ENCODE measurements at places on chromosomes 5 and 9.
A peak's percentile ranks its signal among the peaks of the same experiment; 100 is the strongest.

GRCh38 chr9:135811801-135812200 lies 95.5 kb downstream of the CAMSAP1 start:
- DNase-seq: no peak

DNA sequence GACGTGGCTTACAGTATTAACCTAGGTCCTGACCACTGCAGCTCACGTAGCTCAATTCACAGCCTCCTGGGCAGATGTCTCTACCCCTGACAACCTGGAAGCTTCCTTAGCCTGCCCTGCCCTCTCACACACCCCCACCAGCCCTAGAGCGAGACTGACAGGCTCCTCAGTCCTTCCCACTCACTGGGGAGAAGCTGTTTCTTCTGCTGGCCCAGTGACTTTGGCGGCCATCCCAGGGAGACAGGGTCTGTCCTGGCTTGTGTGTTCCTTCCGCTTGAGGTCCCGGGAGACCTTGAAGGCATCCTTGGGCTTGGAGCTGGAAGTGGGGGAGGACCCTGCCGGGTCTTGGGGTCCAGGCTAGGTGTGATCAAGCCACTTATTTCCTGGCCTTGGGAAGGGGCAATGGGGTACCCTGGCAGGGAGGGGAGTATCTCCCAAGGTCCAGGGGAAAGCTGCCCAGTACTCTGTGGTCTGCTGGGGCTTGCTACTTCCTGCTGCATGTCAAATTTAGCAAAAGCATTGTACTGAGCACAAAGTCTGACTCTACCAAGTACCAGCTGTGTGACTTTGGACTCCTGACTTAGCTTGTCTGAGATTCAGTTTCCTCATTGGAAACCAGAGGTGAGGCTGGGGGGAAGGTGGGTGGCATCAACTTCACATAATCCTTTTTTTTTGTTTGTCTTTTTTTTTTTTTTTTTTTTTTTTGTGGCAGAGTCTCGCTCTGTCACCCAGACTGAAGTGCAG lies 1.9 kb downstream of the MIGA2 start:
- no peak for DNase-seq

GRCh38 chr5:134139891-134140469 lies 25.5 kb downstream of the TCF7 start:
- DNase-seq: no peak

DNA sequence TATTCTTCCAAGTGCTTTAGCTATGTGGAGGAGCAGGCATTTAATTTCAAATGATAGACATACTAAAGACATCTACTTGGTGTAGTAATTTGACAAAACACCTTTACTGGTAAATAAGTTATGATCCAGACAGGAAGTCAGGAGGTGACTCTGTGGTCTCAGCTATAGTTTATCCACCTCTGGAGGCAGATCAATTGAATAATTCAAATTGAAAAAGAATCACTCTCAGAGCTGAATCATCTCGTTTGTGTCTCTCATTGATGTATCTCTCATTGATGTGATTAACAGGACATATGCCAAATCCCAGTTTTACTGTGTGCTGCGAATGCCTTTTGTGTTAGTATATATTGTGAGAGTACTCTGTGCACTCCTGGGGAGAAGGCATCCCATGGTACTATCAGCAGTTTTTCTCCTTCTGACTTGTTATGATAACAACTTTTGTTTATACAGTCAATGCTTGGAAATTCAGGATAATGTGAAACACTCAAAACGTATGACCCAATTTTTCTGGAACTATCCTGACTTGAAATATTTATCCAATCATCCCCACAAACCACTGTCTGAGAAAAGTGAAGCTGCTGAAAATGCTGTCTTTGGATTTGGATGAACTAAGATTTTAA lies 48.5 kb upstream of the DAB2 start:
- no peak for DNase-seq

GRCh38 chr9:138080979-138081378 lies 203.4 kb downstream of the CACNA1B start:
- no peak for DNase-seq

GRCh38 chr9:98117984-98118639 lies 910 bp downstream of the TRIM14 start:
- DNase-seq: peak; percentile 66

DNA sequence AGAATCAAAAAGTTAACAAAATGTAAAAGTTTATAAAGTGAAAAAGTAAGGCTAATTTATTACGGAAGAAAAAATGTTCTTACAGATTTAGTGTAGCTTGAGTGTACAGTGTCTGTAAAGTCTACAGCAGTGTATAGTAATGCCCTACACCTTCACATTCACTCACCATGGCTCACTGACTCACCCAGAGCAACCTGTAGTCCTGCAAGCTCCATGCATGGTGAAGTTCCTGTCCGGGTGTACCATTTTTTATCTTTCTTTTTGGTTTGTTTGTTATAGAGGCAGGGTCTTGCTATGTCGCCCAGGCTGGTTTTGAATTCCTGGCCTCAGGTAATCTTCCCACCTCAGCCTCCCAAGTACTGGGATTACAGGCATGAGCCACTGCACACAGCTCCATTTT lies 93.6 kb downstream of the MED27 start:
- DNase-seq: no peak

DNA sequence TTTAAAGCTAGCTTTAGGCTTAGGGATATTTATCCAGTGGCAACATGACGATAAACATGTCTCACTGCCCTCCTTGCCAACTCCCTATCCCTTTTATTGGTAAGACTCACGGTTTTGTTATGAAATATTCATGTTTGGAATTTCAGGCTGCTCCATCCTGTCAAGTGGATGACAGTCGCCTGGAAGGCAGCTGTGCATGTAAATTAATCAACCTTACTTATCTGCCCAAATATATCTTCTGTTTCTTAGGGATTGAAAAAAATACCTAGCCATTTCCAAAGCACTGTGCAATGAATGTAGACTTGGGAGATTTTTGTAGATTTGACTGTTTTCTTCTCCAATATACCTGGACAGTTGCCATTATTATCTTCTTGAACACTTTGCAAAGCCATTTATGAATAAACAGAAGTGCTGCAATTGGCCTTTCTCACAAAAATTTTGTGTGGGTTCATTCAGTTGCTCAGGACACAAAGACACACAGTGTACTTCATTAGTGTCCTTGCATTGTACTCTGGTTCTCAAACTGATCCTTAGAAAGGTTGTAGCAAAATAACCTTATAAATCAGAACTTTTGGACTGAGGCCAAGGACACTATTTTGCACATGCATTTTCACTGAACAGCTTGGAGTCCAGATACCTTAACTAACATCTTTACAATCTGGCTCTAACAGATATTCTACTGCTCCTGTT lies 889.4 kb upstream of the SEMA6A start:
- DNase-seq: no peak

- DNase-seq: no peak
Observed at GRCh38 chr5:53545744-53546143, 14.7 kb upstream of the NDUFS4 start.

- DNase-seq: no peak
Observed at GRCh38 chr9:87573841-87574342, 76.2 kb downstream of the DAPK1 start.

DNA sequence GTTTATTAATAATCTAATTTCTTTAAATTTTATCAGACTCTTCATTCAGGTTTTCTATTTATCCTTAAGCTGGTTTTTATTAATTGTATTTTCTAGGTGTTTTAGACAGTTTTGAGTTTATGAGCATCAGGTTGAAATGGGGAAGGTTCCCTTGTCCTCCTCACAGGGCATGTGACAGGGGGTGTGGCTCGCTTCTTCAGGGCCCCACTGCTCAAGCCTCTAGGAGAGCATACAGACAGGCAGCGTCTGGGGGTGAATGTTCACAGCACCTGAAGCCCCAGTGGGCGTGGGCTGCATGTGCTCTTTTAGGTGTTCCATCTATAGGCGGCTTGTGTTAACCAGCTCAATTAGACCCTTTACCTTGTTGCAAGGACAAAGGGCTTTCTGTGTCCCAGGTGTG lies 78.2 kb upstream of the RUFY1 start:
- DNase-seq: no peak

DNA sequence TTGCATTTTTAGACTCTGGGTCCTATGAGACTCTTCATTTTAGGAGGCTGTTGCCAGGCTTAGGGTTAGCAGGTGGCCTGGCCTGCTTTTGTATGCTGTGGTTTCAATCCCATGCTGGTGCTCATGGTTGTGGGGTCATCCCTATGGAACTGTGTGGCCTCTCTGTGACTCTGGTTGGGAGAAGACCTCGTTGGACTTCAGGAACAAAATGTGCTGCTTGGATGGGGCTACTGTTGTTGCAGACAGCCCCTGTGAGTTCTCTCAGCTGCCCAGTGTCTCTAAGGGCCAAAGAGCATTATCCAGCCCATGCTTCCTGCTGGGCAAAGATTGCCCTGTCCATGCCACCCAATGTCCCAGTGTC lies 169.5 kb upstream of the S1PR3 start:
- DNase-seq: no peak

- DNase-seq: no peak
Observed at GRCh38 chr5:6902094-6902493, 188.9 kb downstream of the TENT4A start.

DNA sequence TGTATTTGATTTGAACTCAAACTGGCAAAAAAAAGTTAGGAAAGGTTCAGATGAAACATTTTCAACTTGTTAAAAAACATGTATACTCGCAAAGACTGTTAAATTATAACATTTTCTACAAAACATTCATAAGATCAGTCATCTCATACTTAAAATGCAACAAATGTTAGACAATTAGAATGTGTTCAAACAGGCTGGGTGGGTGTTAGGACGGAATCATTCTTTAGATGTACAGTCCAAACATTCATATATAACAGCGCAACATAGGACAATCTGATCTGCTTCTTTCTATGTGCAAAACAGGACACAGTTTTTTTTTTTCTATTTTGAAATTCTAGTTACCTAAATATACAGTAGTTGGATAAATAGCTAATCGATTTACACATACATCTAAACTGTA lies 22.2 kb downstream of the IL4 start:
- no peak for DNase-seq

- DNase-seq: no peak
Observed at GRCh38 chr5:109567374-109568044, 122.2 kb upstream of the MAN2A1 start.

DNA sequence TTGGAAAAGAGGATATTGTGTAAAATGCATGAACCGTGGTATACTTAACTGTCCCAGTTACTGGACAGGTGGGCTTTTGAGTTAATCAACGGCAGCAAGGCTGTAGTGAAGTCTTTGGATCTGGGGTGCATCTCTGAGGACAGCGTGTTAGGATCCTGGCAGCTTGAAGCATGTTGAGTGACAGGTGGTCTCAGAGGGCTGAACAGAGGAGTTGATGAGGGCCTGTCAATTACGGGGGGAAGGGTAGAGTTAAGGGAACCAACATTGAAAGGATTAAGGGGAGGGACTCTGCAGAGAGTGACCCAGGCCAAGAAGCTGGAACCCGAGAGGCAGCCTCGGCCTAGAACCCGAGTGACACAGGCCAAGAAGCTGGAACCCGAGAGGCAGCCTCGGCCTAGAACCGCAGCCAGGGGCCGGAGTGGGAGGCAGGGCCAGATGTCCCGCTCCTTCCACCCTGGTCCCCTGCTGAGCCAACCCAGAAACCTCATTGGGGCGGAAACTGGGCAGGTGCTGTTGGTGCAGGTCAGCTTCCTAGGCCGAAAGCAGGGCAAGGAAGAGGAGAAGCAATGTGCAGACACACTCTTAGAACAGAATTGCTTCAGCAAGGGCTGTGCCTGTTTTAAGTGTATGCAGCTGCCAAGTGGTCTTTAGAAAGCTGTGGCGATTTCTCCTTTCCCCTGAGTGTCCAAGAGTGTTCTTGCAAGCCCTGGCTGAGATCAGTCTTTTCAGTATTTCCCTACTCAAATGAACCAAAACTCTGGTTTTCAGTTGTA lies 62.0 kb downstream of the ANKRD33B start:
- DNase-seq: no peak

DNA sequence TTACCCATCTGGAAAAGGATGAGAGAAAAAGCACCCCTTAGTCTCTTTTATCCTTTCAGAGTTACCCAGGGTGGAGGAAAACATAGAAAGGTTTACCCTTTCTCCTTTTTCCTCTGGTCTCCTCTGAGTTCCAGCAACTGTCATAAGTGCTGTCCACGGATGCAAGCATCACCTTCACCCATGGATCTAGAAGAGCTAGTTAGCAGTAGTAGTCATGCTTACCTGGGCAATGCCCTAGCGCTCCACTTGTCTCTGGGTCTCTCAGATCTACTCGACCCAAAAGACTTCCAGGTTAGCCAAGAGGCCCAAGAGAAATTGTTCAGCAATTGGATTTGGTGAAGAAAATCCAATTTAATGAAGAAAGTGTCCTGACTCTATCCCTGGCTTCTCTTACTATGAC lies 656.2 kb upstream of the PTPRD start:
- DNase-seq: no peak

GRCh38 chr9:96214635-96215034 lies 87.3 kb downstream of the HSD17B3 start:
- no peak for DNase-seq

DNA sequence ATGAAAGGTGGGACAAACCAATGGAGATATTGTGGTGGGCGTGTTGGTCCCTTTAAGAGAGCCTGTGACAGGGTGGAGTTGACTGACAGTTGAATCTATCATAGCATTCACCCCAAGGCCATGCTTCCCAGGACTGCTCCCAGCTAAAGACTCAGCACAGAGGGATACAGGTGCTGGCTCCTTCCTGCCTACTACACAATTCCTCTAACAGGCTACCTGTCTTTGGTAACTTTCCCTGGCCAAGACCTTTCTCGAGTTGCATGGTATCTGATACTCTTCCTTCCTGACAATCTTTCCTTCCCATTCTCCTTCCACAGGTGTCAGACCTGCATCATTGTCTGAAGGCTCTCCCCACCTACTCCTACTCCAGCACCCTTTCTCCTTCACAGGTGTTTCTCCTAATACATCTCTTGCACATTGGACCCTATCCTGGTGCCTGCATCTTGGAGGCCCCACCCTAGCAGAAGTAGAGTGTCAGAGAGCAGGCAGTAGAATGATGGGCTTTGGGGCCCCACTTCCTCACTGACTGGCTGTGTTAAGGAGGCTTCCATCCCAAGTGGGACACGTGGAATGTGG lies 120.7 kb upstream of the ALDH1B1 start:
- DNase-seq: no peak

DNA sequence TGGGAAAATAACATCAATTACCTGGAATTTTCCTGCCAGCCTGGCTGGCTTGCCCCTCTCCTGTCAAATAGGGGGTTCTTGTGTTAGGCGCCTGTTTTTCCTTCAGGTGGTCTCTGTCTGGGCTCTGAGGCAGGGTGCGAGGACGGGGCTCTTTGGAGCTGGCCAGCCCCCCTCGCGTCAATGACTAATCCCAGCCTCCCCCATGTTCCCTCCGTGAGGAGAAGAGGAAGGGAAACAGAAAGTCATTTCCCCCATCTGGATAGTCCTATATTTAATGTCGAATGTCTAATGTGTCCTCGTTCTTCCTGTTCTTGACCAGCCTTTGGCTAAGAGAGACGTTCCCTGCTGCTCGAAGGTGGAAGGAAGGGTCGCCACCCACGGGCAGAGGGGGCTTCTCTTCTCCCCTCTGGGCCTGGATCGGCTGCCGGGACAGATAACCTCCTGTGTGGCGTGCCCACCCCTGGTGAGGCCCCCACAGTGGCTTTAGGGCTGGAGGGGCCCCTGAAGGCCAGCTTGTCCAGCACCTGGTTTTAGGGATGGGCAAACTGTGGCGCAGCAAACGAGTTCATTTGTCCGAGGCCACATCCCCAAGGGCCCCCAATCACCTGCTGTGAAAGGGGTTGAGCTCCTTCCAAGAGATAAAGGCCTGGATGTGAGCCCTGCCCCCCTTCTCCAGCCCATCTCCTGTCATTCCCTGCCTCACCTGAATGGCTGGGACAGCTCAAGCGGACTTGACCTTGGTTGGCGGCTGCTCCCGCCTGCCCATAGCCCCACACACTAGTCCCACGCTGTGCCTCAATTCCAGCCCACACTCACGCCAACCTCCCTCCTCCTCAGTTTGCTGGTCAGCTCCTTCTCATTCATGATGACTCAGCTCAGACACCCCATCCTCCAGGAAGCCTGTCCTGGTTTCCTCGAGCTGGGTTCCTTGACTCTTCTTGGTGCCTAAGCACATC lies 35.9 kb upstream of the UNC5A start:
- no peak for DNase-seq

Data from CD4-positive, alpha-beta T cell treated with Interleukin-6 at 100 ng/mL for 8 hours (primary cell).